ENCODE measurements at places on chromosomes 5 and 9.

DNA sequence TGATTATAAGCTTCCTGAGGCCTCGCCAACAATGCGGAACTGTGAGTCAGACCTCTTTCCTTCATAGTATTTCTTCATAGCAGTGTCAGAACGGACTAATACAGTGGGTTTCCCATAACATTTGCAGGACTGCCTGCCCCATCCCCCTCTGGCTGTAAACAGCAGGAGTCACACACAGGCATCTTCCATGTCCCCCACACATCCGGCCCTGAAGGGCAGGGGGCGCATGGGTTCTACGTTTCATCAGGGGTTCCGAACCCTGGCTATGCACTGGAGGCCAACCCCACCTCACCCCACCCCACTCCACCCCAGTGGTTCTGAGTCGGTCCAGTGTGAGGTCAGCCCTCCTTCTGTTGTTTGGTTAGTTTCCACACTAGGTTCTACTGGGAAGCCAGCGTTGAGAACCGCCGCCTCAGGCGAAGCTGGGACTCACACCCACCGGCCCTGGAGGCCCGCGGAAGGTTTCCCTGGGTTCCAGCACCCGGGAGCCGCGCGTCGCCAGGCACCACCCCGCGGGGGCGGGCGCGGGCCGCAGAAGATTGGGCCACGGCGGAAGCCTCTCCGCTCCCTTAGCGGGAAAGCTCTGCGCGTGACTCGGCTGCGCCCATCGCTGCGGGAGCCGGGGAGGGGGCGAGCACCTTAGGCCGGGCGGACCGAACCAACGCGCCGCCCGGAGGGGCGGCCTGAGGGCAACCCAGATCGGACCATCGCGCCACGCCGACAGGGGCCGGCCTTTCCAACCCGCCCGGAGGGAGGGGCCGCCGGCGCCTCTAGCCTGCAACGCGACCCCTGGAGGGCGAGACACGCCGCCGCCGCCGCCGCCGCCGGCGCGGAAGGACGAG, at the start of gene RUSC2:
RUSC2 (plus strand) TSS at position 799 of the 842 bp plus-strand sequence. CDS start 56,411 bp downstream, outside the sequence.
- peak; percentile 89 for DNase-seq

DNA sequence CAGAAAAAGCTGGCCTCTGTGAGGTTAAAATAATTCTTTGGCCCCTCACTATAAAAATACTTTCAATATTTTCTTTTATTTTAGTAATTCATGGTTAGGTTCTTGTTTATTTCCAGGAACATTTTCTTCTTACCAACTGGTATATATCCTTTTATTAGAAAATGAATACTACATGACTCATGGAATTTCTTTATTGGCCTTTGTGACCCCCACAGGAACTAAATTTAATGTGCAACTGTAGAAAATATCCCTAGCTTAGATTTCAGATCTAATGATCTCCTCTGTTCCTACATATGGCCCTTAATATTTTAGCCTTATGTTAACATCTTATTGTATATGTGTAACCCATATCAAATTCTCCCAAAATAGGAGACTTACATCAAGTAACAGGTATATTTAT, 429.9 kb downstream of the NR2F1-AS1 start:
- no peak for DNase-seq

DNA sequence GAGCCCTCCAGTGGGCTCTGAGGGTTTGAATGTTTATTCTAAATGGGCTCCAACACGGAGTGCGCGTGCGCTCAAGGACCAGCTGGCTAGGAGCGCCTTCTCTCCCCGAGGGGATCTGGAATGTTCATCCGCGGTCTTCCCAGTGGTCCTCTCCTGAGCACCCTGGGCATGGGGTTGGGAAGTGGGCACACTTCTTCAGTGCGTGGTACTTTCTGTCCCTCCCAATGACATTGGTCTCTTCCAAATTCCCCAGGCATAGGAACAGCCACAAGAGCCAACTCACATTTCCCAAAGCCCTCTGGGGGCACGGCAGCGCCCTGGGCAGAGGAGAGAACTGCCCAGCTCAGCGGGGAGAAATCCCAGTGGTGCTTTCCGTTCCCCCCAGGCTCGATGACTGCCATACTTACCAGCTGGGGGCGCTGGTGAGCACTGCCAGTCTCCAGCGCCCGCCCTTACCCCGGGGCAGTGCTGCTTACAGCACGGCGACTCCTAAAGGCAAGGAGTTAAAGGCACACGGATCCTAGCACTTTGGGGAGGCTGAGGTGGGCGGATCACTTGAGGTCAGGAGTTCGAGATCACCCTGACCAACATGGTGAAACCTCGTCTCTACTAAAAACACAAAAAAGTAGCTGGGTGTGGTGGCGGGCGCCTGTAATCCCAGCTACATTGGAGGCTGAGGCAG, 29.9 kb upstream of the OBP2B start:
- peak; percentile 50 for DNase-seq

DNA sequence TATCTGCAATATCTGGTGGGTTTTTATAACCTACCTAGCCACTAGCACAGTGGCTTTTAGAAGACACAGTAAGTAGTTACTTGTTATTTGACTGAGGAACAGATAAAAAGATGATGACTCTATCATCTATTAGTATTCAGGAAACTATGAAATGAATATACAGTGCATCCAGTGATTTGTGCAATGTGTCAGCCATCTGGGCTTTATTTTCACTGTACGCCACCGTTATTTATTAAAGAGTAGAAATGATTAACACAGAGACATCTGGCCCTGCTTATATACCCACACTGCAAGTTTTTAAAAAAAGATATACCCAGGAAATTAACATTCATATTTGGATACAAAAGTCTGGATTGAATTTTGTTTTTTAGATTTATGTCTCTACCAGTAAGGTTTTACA, 408.4 kb downstream of the PDE4D start:
- no peak for DNase-seq

- DNase-seq, result no peak
Observed at GRCh38 chr5:102511666-102512065, 12.9 kb upstream of the SLCO6A1 start.

DNA sequence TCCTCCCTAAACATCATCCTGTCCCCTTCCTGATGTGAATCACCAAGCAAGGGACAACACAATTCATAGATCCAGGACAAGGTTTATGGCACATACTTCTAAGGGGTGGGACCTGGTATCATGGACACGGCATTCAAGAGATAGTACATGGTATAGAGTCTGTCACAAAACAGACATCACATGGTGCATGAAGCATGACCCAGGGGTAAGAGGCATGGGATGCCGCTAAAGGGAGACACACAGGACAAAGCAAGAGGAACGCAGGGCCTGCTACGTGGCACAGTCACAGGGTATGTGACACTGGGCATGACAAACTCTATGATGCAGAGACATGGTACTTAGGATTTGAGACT, 20.7 kb downstream of the GSN start:
- peak; percentile 58 for DNase-seq

DNA sequence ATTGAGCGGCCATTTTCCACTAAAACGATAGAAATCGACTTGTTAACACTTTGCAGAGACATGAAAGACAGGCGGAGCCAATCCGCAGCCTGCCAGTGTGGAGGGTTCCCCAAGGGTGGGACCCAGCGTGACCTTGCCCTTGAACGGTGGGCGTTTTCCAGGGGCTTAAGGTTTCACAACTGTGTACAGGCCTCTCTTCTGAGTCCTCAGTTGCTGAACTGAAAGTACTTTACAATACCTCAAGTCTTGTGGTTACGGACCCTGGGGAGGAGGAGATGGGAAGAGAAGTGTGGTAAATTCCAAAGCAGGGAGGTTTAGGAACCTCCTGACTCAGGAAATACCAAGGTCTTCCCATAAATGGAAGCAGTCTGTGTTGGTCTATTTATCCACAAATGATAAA, 68.2 kb upstream of the CKMT2 start:
- DNase-seq, result no peak

DNA sequence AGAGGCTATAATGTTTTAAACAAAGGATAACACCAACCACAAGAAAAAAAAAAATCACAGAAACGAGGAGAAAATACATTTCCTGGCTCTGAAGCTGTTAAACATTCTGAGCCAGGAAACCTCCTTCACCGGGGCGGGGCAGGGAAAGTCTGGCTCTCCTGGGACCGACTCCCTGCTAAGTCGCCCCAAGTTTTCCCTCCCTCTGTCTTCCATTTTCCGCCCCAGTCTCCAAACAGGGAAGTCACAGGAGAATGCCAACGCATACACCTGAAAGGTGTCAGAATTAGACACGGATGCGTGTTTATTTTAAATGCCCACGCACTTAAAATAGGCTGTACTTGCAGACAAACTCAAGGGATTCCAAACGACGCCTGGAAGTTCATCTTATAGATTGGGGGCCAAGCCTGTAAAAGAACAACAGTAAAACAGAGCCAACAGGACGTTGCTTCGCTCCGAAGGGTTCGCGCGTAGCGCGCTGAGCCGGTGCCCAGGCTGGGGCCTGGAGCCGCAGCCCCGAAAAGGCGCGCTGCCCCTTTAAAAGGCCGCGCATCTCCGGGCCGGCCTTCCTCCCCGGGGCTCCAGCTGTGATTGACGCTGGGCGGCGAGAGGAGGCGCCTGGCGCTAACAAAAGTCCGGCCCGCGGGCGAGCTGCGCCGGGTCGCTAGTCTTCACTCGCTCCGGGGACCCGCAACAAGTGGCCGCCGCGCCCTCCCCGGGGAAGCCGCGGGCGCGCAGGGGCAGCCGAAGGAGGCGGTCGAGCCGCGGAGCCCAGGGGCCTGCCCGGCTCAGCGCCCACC, at the start of gene FBXL7:
FBXL7 (plus strand) TSS at position 653 of the 797 bp plus-strand sequence.
- DNase-seq, result no peak

GRCh38 chr5:169653091-169653490, 16.0 kb downstream of the DOCK2 start:
- DNase-seq, result no peak

DNA sequence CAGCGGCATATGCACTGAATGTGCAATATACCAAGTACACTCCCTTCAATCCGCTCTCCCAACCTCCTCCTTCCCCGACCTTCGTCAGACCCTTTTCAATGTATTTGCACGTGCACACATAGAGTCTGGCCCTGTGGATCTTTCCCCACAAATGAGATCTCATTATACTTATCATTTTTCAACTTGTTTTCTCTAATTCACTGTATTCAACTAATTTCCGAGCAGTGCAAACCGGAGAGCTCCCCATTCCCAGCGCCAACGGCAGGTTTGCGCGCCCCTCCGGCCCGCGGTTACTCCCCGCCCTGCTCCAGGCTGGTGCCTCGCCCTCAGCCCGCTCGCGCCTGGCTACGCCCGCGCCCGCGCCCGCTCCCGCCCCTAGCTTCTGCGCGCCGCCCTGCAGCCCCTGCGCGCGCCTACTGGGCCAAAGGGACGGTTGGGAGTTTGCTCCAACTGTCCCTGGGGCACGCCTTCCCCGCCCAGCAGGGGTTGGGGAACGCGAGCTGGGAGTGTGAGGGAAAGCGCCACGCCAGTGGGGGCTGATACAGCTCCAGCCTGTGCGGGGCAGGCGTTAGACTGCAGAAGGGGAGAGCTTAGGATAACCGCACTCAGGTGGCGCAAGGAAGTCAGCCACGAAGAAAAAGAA, 3.3 kb upstream of the CDC20B start:
- DNase-seq, result no peak

GRCh38 chr5:169157064-169157463, 143.9 kb downstream of the SLIT3 start:
- no peak for DNase-seq

DNA sequence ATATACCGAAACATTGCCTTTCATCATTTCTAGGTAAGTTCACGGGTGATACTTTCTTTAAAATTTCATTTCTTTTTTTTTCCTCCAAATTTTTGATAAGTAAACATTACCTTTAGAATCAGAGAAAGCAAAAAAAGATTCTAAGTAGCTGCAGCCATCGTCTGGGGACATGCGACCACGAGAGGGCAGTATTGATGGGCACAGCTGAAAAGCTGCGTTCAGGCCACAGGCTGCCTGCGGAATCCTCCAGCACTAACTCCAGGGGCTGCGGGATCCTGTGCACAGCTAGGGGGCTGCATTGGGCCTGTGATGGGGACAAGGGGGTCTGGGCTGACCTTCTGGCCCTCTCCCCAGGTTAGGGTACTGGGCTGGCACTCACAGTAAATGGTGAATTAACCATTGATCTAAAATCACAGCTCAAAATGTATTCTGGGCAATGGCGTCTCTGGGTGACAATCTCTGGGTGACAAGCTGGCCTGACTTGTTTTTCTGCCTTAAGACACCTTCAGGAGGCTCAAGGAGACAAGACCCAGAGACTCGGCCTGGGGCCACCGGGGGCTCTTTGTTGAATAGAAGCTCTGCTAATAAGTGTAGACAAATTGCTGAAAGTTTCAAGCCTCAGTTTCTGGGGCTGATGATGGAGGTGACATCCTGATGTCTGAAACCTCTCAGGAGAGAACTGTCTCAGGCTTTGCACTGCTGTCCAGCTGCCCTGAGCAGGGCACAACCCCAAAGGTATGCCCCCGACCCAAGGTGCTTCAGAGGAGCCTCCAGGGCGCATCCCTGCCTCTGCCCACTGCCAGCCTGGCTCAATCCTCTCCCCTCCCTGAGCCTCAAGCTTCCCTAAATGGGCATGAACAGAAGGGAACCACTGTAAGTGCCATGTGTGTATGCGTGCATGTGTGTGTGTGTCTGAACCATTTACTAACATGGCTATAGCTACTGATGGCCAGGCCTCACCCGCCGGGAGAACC, 44.3 kb upstream of the SARDH start:
- DNase-seq, result peak; percentile 61

- DNase-seq, result no peak
Observed at GRCh38 chr9:19875291-19875920, 86.6 kb upstream of the SLC24A2 start.

DNA sequence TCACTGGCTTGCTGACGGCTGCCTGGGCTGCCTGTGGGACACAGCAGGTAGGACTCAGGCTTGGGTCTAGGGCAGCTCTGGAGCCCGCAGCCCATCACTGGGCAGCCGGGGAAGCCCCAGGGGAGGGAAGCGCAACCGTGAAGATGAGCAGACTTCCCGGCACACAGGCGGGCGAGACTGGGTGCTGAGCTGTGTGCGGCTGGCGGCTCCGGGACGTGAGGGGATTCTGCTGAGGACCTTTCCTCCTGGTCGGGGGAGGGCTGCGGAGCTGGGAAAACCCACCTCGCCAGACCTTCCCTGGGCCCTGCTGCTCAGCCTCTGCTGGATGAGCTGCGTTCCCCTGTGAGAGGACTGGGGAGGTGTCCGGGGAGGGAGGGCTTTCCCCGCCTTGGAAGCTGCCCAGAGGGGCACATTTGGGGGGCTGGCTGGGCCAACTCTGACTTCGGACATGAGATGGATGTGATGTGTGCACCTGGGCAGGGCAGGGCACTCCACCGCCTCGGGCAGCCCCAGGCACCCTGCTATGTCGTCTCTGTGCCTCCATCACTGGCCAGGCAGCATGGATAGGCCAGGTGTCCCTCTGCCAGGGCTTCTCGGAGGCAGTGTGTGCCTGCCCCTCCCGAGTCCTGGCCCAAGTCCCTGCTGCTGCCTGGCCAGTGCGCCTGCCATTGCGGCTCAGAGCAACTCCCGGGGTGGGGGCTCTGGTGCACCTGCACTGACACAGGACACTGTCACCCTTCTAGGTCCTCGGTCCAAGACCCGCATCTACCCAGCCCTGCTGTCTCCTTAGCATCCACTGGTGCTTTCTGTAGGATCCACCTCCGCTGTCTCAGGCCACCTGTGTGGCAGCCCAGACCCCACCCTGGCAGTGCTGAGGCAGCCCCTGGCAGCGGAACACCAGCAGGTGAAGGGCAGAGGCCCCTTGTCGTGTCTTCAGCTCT, 66.4 kb downstream of the COL5A1 start:
- DNase-seq, result no peak

All from CD14-positive monocyte (primary cell).